ENCODE measurements at places on chromosomes 6 and 20. TPM values are rescaled to one million over a fixed set of nuclear protein-coding genes. Genes with fewer than 3 reads are reported as not detected.

Gene KIAA1755
- polyA plus RNA-seq, result 0.44 TPM

Gene ACSS1
- 1.3 TPM for polyA plus RNA-seq

Gene SAMD10
- 11.0 TPM for polyA plus RNA-seq

Gene ADGB
- polyA plus RNA-seq, result not detected

Gene OR2H1
- polyA plus RNA-seq, result not detected

GRCh38 chr6:1313767-1314503 lies 2.0 kb downstream of the FOXQ1 start:
- peak; percentile 70 for DNase-seq

GRCh38 chr6:165439928-165440554 lies 130.6 kb upstream of the C6orf118 start:
- peak; percentile 27 for DNase-seq

DNA sequence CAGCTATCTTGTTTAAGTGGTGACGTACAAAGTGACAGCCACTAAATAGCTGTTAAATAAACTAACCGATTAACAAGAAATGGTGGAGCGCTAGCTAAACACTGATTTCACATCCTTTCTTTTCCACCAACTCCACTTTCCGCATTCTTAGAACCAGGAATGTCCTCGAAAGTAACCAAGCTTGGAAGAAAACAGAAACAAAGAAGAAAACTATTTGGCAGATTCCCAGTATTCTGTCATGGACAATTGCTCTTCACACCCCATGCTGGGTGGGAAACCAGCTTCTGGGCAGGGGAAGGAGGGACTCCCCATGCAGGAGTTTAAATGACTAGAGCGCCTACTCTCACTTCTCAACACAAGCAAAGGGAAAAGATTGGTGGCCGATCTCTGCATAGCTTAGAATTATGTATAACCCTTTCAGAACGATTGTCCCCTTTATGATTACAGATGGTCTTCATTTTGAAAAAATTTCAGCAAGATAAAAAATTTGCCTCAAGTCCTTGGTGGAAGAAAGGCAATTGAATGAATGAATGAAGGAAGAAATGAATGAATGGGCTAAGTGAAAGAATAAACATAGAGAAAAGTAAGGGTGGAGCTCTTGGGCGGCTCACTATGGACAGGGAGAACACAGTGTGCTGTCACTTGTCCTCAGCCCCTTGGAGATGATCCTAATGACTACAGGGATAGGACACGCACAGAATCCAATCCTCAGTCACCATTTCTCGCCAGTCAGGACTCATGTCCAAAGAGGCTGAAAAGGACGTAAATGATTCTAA lies 148.7 kb upstream of the NEDD9 start:
- DNase-seq, result no peak

DNA sequence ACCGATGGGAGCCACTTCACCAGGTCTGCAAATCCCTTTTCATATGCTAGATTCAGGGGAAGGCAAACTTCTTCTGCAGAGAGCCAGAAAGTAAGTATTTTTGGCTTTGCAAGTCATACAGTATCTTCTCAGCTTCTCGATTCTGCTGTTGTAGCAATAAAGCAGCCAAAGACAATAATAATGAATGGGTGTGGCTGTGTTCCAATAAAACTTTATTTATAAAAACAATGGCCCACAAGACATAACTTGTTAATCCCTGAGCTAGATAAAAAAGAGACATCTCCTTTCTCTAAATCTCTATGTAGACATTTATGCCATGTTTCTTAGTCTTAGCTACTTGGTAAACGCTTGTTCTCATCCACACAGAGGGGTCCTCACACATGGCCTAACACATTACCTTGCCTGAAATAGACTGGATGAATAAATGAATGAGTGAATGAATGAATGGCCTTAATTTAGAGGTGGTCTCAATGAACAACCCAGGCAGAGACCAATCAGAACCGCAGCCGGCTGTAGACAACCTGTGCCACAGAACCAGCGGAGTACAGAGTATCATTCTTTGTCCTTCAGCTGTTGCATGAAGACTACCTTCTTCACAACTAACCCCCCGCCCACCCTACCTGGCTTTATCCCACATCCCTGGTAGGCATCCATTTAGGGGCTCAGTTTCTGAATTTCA lies 13.5 kb upstream of the PREX1 start:
- DNase-seq, result no peak

GRCh38 chr6:114989279-114989964 lies 646.6 kb upstream of the HS3ST5 start:
- DNase-seq, result no peak

DNA sequence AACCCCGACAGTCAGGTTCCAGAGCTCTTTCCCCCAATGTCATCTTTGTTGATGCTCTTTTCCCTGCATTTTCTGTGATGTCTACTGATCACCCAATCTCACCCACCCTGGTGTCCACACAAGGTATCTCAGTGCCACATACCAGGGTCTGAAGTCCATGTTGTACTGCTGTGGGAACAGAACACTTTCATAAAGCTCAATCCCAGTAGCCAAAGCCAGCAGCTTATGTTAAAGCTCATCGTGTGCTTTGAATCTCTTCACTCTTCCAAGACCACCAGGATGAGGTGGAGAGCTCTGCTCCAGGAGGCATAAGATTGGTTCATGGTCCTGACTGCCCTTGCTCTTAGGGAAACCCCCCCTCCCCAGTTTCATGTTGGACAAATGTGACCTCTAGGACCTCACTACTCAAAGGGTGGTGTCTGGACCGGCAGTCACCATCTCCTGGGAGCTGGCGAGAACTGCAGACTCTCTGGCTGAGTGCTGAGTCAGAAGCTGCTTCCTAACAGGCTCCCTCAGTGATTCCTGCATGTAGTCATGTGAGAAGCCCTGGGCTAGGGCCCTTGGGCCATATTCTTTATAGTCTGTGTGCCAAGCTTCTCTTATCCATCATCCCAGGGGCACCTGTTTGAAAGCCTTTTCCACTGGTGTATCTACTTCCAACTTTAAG lies 13.4 kb upstream of the CPNE5 start:
- DNase-seq, result no peak

- no peak for DNase-seq
These were observed 17.2 kb upstream of the FNDC1 start for GRCh38 chr6:159152041-159152440.

- no peak for DNase-seq
These were observed 868.3 kb upstream of the FLRT3 start for GRCh38 chr20:15205719-15206118.

DNA sequence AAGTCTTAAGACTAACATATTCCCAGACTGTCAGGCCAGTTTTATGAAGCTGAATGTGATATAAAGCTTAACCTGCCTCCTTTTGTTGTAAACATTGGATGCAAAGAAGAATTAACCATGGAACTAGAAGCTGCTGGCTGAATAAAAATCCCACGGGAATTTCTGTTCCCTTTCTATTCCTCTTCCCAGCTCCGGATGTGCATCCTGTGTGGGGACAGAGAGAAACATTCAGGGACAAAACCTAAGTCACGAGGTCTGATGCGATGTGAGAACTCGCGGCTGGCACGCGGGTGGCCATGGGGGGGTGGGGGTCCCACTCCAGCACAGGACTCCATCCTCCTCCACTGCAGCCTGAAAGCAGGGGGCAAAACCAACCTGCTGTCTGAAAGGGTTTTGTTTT lies 32.2 kb downstream of the RAMACL start:
- no peak for DNase-seq

DNA sequence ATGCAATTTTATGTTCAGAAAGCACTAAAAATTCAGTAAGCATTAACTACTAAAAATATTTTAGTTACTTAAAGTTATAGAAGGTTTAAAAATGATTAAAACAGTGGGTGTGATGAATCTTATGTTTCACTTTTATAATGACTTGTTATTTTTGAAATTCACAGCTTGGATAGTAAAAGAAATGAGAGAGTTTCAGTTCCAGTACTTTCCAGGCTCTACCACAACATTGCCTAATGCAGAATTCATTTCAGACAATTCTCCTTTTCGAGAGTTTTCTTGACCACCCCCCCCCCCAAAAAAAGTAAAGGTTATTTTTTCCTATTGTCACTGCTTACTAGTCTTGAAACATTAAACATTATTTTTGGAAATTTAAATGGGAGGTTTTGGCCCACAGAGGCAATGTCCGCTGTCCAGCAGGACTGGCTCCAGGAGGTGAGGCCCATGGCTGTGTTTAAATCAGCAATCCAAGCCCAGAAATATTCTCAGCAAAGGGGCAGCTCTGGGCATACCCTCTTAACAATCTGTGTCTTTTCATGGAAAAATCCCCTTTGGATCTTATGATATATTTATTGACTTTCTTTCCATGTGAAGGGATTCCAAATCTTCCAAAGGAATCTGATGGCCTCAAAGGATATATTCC lies 519.9 kb downstream of the MAFB start:
- DNase-seq, result no peak

DNA sequence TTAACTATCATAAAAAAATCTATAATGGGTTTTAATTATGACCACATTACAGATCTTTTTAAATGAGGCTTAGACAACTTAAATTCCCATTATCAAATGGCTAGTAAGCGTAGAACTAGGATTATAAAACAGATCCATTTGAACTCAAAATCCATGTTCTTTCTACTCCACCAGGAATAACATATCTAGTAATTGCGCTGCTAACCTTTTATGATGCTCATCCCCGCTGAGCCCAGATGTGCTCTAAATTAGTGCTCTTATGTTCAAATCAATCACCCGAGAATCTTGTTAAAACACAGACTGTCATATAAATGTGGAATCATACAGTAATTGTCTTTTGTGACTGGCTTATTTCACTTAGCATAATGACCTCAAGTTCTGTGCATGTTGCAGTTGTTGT lies 903.1 kb downstream of the PHF3 start:
- DNase-seq, result peak; percentile 17

DNA sequence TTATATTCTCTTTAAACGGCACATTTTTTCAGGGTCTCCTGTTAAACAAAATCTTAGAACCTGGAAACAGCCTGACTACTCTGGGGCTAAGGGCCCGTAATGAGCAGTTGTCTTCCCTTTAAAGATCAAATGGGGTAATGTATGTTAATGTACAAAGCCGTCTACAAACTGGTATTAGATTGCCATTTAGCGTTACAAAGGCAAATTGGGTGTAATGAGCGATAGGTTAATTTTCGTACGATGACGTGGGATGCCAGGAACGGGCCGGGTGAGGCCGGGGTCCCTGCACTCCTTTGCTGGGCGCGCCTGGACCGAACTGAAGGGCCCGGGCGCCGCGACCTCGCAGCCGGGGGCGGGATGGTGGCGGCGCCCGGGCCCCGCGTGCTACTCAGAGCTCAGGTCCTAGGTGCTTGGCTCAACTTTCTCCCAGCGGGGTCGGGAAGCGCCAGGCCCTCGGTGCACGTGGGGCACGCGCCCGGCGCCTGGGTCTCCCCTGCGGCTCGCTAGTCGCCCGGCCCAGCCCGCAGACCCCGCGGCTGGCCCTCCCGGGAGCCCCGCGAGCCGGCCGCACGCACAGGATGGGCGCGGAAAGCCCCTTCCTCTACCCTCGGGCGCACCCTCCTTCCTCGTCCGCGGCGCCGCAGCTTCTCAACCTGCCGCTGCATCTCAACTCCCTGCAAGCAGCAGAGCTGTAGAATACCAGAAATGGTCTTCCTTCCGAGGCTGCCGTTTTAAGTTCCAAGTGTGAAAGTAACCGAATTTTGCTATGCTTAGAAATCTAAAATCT lies 5.9 kb downstream of the NKX2-4 start:
- peak; percentile 36 for DNase-seq

DNA sequence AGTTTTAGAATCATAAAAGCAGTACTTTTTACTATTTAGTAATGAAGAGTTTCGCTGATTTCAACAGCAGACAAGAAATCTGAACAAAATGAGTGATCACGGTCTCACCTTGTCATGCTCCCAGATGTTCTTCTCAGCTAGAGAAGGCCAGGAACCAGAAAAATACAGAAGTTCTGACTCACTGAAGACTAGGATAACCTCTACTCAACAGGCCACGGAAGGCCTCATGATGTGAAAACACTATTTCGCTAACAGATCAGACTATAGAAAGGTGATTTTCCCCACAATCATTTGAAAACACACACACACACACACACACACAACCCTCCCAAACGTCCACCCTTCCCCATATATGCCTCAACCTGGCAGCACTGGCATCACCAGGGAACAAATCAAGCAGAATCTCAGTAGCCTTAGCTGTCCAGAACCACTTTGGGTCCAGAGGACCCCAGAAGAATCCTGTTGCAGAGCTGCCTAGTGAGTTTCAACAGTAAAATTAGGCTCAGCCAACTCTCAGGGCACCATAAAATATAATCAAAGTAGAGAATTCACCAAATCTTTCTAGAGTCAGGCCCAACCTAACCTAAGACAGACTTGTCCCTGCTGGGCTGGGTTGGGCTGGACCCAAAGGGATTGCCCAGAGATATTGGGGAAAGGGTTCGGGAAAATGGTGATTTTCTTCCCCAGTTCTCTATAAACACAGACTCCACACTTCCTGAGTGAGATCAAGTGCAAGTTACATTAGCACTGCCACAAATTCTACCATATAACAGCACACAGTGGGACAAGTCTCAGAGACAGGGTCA lies 7.9 kb downstream of the EXOC2 start:
- no peak for DNase-seq

DNA sequence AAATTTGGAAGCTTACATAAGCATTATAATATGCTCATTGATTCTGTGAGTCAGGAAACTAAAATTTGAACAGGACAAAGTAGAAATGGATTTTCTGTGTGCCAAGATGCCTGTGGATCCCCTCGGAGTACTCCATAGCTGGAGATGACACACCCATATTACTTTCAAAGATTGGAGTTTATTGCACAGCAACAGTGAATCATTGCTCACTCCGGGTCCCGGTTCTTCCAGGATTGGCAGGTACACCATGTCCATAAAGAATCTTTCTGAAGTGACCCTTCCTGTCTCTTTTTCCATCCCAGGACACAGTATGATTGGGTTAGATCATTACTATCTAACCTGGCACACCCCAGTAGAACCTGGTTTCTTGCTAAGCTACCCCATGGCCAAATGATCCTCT lies 2.7 kb upstream of the BTN2A2 start:
- no peak for DNase-seq

DNA sequence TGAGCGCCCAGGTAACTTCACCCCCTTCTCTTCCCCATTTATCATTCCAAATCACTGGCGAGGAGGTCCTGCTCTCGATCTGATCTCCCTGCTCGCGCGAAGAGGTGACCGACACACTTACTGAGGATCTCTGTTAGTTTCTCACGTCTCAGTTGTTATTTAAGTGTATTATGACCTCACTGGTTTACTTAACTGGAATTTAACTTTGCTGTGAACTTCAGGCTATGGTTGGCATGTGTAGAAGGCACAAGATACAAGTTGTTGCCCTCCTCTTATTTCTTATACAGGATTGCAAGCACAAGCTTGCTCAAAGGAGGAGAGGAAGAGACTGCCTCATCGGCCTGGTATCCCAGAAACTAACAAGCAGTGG lies 1.2 kb downstream of the RNF217 start:
- DNase-seq, result no peak

DNA sequence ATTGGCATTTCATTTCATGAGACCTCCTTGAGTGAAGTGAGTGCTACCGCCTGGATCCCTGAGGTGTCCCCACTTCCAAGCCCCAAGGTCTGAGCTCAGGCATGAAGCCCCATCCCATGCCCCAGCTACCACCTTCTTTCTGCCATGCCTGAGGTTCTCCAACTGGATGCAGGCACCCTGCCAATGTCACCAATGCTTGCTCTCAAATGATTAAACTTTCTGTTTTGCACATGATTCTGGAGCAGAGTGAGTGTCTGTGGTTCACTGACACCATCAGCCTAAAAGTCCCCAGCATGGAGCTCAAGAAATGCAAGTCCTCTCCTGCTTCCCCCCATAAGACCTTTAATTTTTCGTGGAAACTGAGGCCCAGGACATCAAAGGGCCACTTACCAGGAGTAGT lies 43.7 kb upstream of the BPIFA2 start:
- DNase-seq, result no peak

- no peak for DNase-seq
These were observed 32.3 kb downstream of the ELOVL2 start for GRCh38 chr6:11011787-11012234.

Measured in SK-N-SH (cell line).